ENCODE measurements at places on chromosomes 1 and 21.
A peak's percentile ranks its signal among the peaks of the same experiment; 100 is the strongest.

- peak; percentile 35 for DNase-seq
These were observed 911 bp downstream of the GNB1 start for GRCh38 chr1:1889847-1890505.

GRCh38 chr1:213828867-213829266, 158.9 kb upstream of the PROX1 start:
- no peak for DNase-seq

DNA sequence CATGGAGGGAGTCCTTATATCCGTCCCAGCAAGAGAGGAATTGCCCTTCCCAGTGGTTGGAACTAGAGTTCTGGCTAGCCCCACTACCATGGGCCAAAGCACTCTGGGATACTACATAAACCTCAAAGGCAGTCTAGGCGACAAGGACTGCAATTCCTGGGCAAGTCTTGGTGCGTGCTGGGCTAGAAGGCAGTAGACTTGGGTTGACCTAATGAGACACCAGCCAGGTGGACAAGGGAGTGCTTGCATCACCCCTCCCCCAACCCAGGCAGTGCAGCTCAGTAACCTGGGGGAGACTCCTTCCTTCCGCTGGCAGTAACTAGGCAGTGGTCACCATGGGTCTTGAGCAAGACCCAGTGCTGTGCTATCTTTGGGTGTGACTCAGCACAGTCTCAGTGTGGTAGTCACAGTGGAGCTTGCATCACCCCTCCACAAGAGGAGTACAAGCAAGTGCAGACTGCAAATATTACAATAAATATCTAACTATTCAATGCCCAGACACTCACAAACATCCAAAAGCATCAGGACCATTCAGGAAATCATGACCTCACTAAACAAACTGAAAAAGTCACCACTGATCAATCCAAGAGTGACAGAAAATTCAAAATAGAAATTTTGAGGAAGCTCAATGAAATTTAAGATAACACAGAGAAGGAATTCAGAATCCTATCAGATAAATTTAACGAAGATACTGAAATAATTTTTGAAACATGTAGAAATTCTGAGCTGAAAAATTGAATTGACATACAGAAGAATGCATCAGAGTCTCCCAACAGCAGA, 84.7 kb upstream of the LYPLAL1 start:
- DNase-seq, result no peak

DNA sequence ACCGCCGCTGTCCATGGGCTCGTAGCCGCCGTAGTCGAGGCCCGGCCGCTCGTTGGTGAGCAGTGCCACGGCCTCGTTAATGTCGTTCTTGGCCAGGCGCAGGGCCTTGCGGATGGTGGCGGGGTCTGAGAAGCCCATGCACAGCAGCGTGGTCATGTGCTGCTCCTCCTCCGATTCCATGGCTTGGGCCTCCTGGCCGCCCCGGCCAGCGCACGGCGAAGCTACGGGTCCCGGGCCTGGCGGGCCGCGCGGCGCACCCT, 300 bp downstream of the USP24 start:
- no peak for DNase-seq

GRCh38 chr1:7280347-7280960, 490.6 kb upstream of the VAMP3 start:
- DNase-seq, result no peak

- no peak for DNase-seq
These were observed 11.0 kb upstream of the RNU1-3 start for GRCh38 chr1:16677552-16678431.

DNA sequence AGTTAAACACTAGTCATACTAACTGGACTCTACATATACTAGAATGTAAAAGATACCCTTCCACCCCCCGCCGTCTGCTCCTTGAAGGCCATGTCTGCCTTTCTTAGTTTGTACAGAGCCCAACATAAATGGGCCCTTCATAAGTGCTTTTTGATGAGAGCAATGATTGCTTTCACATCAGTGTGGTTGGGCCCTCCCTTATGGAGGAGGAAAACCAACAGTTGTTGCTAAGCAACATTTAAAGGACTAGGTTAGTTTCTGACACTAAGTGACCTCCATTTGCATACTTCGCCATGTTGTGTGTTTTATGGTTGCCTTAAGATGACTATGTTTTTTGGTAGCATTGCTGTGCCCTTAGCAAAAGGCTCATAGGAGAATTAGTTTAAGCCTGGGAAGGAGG, 182.0 kb upstream of the SGIP1 start:
- DNase-seq, result no peak

DNA sequence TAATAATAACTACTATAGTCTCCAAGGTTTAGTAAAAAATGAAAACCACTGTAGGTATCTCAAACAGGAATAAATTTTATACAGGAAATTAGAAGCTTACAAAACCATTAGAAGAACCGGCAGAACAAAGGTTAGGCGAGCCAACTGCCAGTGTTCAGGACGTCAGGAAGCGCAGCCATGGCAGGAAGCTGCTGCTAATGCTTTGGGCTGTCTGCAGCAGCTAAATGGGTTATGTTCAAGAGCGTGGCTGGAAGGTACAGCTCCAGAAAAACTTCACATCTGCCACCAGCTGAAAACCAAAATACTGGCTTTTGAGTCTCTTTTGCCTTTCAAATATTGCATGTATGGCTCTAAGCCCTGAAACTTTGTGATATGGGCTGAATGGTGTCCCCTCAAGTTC, 35.7 kb upstream of the MYSM1 start:
- DNase-seq, result no peak

- DNase-seq, result no peak
These were observed 439.8 kb upstream of the RUNX1 start for GRCh38 chr21:35488946-35489345.

DNA sequence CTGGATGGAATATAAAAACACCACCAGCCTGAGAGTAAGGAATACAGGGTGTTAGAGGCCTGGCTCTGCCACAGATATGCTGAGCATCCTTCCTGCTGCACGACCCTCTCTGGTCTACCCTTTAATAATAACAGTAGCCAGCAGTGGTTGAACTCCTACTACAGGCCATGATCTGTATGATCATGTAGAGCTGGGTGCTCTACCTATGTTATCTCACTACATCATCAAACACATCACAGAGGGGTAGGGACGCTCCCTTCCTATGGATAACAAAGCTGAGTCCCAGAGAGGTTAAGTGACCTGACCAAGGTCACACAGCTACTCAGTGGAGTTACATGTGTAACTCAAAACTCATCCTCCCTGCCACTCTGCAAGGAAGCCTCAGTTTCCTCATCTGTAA, 13.0 kb upstream of the MYOM3 start:
- no peak for DNase-seq

- no peak for DNase-seq
These were observed 71.6 kb downstream of the PLEKHA6 start for GRCh38 chr1:204288021-204288588.

- DNase-seq, result no peak
These were observed 109.8 kb downstream of the ETS2 start for GRCh38 chr21:38915546-38915945.

DNA sequence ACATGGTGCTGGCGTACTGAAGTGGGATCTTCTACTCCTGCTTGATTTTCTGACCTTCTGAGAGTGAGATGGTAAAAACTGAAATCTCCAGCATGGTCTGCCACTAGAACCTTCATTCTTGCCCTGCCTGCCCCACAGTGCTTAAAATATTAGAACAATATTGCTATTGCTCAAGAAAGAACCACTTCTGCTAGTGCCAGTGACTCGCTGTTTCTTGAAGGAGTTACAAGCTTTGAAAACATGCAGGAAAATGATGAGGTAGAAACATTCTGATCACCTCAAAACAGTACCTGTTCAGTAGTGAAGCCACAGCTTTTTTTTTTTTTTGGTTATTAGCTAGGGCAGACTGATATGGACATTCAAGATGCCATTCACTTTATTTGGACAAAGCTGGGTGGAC, 95.3 kb downstream of the BACH1 start:
- no peak for DNase-seq

GRCh38 chr21:35086357-35086756, 37.3 kb upstream of the RUNX1 start:
- no peak for DNase-seq

GRCh38 chr1:26363549-26364448, 8.8 kb downstream of the ZNF683 start:
- DNase-seq, result peak; percentile 84

- DNase-seq, result no peak
These were observed 111.1 kb downstream of the GLUL start for GRCh38 chr1:182280504-182280900.

- no peak for DNase-seq
These were observed 88.3 kb upstream of the HP1BP3 start for GRCh38 chr1:20875198-20875973.

- no peak for DNase-seq
These were observed 2.4 kb upstream of the IER5 start for GRCh38 chr1:181086091-181086490.

- no peak for DNase-seq
These were observed 64.2 kb downstream of the ZNF684 start for GRCh38 chr1:40595623-40596022.

GRCh38 chr1:157193219-157193618, 55.0 kb upstream of the ETV3 start:
- DNase-seq, result no peak

DNA sequence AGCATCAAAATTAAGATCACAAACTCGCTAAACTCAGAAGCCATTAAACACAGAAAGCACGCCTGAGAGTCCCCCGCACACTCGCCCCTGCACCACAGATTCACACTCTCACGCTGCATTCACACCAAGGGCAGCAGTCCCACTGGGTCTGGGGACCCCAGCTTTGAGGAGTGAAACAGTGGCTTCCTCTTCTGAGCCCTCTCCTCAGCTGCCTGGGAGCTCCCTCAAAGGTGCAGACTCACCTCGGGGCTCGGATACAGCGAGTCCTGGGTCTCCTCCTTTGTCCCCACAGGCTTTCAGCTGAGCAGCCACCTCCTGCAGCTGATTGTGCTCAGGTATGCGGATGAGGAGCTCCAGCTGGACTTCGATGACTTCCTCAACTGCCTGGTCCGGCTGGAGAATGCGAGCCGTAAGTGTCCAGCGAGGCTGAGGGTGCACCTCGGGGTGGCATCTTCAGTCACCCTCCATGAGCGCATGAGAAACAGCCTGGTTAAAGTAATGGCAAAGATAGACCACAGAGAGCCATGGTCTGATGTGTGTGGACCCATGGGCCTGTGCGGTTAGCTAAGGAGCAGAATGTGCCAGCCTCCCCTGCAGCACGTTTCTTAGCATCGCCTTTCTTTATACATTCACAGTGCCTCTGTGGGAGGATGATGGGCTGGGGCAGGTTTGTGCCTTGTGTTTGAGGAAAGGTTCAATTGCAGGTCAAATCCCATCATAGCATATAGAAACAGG, 47.9 kb downstream of the CAPN9 start:
- no peak for DNase-seq

DNA sequence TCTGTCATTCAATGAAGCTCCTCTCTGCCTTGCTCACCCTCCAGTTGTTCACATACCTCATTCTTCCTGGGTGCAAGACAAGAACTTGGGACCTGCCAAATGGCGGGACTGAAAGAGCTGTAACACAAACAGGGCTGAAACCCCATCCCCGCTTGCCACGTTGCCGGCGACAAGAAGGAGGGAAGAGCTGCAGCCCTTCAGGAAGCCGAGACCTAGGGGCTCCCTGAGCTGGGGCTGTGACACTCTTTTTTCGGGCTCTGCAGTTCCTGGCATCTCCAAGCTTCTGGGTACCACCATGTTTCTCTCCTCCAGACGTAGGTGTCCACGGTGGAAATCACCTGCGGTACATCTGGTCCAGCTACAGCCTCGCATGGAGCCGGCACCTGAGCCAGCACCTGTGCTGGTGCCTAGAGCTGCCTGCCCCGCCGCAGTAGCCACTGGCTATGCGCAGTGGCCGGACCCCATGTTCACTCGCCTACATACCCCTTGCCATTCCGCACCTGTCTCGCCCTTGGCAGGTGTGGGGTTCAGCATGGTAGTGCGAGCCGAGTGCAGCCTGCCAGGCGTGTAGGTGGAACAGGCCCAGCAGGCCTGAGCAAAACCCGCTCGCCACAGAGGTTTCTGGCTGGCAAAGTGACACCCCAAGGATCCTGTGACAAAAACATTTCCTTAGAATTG, 367.0 kb upstream of the NEGR1 start:
- no peak for DNase-seq

DNA sequence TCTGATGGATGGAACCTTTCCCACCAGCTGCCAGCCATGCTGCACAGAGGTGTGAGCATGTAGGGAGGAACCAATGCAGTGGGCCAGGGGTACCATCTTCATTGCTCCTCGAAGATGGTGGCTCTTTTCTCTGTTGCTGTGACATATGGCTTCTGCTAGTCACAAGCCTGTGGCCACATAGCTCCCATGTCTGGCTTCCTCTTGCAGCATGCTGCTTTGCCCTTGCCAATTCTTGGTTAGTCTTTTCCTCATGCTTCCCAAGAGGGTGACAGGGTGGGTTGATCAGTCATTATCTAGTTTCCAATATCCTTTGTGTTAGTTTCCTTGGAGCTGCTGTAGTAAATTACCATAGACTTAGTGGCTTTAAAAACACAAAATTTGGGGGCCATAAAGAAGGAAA, 123.4 kb downstream of the ETS2 start:
- no peak for DNase-seq

GRCh38 chr1:175968486-175969172, 225.2 kb upstream of the TNR start:
- DNase-seq, result no peak

GRCh38 chr1:30147188-30147587, 576.2 kb downstream of the MATN1 start:
- no peak for DNase-seq

- no peak for DNase-seq
These were observed 99.8 kb upstream of the ADGRL2 start for GRCh38 chr1:81700728-81701470.

DNA sequence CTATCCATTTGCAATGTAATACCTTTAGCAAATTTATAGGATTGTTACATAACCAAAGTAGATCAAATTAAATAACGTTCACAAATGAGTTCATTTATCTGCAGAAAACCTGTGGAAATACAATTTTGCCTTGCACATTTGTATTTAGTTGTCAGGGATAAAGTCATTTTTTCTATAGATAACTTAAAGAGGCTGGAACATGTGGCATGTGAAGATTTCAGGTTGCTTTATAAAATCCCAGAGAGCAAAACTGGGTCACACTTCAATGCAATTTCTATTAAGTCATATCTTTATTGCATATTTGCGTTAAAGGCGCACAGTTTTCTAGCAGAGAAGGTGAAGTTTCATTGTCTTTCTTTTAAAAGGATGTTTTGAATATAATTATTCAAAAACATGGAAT, 342.4 kb downstream of the USP25 start:
- DNase-seq, result no peak

GRCh38 chr1:195026792-195027191, 1581.4 kb downstream of the KCNT2 start:
- no peak for DNase-seq

GRCh38 chr1:200345520-200345919, 64.3 kb downstream of the ZNF281 start:
- DNase-seq, result no peak

DNA sequence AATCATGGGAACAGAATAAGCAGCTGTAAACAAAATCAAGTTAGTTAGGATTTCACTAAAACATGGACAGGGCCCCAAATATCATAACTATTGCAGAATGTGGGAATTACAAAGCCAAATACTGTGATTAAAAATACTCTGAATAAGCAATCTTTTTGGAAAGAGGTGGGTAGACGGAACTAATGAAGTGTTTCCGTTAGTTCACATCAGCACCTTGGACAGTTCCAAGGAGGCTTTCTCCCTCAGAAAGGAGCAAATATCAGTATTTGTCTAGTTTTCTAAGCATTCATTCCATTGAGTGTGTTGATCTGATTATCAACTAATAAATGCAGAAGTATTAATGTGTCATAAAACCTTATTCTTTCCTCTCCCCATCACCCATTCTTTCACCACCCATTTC, 97.4 kb downstream of the FAM78B start:
- no peak for DNase-seq

- no peak for DNase-seq
These were observed 19.0 kb downstream of the CLCA1 start for GRCh38 chr1:86487811-86488141.

- peak; percentile 69 for DNase-seq
These were observed 17.0 kb upstream of the CD2 start for GRCh38 chr1:116737020-116737854.
